Stimulated activated CD4-positive, alpha-beta T cell treated with anti-CD3 and anti-CD28 coated beads, Interleukin-4, amount 100 ng/mL, for 1 hour (primary cell): ENCODE measurements at places on chromosomes 5 and 9.

DNA sequence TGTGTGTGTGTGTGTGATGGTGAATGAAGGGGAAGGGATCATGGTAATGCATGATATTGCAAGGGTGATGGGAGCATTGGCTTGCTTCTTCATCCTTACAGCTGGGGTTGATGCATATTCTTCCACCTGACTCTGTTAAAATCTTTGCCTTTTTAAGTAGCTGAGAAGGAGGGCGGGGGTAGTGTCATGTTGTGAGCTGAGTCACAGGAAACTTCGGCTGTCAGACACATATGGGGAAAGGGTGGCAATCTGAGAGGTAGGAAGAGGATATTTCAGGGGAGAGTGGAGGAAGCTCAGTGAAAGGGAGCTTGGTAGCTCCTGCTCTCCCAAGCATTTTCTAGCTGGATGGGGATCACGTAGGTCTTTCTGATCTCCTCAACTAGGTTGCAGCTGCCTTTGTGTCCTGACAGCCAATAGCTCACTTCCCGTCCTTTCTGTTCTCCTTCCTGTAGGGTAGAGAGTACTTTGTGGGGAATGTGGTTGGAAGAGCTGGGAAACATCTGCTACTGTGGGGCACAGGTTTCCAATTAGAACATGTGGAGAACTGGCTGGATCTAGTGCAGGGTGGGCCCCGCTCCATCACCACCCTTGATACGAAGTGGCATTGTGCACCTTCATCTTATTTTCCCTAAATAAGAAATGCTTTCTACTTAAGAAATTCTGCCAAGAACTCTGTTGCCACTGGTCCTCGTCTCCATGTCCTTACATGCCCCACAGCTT is 18.1 kb upstream of the CLK4 start:
- no peak for DNase-seq

- no peak for DNase-seq
Measured at GRCh38 chr5:10456583-10457420, 15.1 kb downstream of the ROPN1L start.

- no peak for DNase-seq
Measured at GRCh38 chr9:131529597-131530545, 1.2 kb downstream of the UCK1 start.

GRCh38 chr5:93281980-93282772 is 298.8 kb downstream of the NR2F1-AS1 start:
- no peak for DNase-seq

DNA sequence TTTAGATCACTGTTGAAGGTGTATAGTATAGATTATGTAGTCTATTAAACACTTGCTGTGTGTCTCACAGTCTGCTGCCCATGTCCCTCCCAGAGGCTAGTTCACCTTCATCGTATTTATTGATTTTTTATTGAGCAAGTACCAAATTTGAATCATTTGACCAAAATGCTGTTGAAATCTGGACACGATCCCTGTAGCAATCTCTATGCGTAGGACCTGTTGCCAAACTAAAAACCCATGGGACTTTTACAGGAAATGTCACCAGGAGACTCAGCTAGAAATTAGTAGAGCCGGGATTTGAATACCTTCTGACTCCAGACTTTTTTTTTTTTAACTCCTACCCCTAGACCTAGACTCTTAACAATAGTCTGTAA is 17.5 kb downstream of the SLC31A1 start:
- no peak for DNase-seq

DNA sequence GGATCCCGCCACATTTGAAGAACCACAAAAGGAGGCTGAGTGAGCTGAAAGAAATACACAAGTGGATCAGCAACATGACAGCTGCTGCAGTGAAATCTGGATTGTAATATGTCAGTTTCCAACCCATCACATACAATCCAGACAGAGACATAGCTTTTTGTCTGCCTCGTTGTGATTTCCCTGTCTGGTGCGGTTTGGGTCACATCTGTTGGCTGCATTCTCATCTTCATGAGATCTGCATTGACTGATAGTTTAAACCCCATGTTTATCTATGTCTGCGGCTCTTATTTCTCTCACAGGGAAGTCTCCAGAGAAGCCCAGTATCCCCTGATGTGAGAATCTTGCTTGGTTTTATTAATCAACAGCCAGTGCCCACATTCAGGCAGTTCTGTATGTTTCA is 403.1 kb upstream of the ZNF608 start:
- DNase-seq = no peak

DNA sequence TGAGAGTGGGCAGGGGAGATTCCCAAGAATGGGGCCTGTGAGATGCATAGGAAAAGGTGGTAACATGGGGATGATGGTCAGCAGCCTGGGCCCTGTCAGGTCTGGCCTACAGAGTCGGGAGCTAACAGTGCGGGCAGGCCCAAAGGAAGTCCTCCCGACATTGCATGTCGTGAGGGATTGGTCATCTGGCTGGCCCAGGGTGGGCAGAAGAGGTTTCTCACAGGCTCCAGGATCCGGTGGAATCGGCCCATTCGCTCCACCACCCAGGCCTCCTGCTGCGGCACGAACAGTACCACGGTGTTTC is 514 bp downstream of the STOML2 start:
- no peak for DNase-seq

- DNase-seq = no peak
Measured at GRCh38 chr5:73135429-73136054, 15.2 kb downstream of the TMEM171 start.

GRCh38 chr5:15285901-15286583 is 213.9 kb upstream of the FBXL7 start:
- no peak for DNase-seq

GRCh38 chr5:71623221-71623794 is 36.2 kb downstream of the MCCC2 start:
- DNase-seq = no peak

DNA sequence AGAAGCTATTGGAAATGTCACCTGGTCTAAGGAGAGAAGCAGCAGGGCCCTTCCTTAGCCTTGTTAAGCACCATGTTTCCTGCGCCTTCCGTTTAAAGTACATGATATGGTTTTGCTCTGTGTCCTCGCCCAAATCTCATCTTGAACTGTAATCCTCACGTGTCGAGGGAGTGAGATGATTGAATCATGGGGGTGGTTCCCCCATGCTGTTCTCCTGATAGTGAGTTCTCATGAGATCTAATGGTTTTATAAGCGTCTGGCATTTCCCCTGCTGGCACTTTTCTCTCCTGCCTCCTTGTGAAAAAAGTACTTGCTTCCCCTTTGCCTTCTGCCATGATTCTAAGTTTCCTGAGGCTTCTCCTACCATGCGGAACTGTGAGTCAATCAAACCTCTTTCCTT is 49.7 kb downstream of the PRDM6 start:
- no peak for DNase-seq

DNA sequence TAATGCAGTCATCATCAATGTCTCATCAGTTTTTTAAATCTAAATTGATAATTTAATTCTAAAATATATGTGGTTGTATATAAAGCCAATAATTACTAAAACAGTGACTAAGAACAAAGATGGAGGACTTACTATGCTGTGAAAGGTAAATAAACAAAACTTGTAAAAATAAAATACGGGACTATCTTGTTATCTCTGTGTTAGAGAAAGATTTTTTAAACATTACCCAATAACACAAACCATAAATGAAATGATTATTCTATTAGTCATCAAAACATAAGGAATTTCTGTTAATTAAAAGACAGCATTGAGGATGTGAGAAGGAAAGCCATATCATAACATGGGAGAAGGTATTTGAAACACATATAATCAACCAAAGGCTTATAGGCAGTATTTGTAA is 226.2 kb upstream of the SMC2 start:
- no peak for DNase-seq

DNA sequence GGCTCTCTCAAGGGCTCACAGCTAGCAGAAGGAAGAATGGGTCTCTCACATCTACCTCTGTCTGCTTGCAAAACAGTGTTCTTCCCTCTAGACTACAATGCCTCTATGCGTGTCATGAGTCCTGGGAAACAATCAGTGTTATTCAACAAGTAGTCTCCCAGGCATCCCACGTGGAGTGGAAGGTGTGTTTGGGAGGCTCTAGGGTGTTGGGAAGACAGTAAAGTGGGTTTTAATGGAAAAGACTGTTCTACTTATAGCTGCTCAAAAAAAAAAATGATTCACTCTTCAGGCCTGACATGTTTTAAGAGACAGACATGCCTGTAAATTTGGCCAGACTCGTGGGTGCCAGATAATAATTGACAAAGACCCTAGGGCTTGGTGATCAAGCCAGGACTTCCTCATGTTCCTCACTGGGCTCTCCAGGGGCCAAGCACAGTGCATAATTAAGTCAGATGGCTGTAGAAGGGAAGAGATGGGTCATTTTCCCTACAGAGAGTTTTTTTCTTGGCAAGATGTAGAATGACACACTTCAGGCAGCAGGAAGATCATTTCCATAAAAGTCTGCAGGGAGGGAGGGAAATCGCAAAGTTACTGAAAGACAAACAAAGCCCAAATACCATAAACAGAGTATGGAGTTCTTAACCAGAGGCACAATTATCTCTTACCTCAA is 246.4 kb downstream of the ACTL7B start:
- DNase-seq = no peak

DNA sequence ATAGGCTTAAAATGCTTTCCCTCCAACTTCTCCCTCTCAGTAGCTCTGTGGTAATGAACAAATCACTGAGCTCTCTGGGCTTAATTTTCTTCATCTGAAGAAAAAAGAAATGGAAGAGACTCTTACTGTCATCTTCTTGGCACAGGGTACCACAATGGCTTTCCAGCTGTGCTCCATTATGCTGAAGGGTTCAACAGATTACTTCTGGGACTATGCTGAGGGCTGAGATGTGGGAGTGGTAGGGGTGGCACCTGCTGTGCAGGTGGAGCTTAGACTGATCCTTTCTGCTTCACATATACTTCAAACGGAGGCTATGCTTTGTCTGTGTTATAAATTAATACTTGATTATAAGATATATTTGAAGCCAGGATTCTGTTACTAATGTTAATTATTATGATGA is 840.2 kb upstream of the C9orf72 start:
- no peak for DNase-seq

DNA sequence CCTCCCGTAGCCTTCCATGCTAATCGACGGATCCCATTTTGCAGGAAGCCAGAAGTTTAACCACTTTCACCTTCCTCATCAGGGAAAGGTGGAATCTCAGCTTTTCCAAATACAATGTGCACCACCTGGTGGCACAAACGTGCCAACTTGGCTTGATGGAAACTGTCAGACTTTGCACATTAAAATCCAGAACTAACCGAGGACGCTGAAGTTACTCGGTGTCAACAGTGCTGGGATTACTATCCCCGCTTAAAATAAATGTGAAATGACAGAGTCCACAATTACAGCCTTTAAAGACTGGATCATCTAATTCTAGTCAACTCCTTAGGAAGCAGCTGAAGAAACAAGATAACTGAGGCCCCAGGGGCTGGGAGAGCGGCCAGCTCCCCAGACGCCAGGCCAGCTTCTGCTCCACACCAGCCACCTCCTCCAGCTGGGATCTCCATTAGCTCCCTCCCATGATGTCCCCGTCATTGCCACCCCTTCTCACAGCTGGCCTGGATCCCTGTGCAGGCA is 50.1 kb upstream of the RETREG1 start:
- peak; percentile 22 for DNase-seq

DNA sequence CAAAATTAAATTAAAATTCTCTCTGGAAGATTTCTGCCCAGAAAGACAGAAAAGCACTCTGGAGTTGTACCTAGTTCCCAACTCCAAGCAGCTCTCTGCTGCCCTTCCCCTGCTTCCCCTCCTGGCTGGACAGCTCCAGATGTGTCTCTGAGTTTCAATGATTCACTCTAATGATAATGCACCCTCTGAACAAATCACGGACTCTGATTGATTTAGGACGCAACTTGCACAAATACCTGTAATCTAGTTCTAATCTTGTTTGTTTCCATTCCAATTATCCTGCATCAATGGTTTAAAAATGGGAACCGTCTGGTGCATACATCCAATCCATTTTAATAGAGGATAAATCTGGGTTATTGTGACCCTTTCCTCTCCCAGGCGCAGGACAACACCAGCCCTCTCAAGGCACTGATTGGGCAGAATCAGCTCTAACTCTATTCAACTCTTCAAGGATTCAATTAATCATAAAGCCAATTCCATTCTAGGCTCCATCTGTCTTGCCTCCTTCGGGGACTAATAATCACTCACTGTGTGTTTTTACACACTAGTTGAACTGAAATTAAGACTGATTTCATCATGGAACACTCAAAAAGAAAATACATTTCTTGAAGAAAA is 111.2 kb upstream of the LRRTM2 start:
- no peak for DNase-seq

DNA sequence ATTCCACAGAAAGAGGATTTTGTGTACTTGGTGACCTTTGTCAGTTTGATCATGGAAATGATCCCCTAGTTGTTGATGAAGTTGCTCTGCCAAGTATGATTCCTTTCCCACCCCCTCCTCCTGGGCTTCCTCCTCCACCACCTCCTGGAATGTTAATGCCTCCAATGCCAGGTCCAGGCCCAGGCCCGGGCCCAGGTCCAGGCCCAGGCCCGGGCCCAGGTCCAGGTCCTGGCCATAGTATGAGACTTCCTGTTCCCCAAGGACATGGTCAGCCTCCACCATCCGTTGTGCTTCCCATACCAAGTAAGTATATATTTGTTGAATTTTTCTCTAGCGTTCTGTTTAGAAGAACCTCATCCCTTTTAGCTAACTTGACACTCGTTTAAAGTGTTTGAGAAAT is 30.0 kb downstream of the RBM27 start:
- DNase-seq = no peak

DNA sequence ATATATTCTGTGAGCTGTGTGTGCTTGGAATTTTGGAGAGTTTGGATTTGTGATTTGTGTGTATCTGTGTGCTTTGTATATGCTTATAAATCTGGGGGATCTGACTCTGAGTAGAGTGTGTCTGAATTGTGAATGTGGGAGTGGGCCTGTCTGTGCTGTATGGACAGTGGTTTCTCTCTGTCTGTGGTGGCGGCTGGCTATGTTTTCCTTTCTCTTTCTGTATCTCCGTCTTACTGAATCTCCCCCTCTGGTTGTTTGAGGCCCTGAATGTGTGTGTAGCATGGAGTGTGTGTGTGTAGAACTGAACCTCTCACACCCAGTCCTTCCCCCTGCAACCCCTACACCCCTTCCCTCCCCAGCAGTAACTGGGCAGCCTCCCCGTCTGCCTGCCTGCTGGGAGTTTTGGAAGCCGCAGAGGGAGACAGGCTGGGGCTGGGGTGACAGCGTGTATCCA is 4.7 kb downstream of the CXXC5 start:
- no peak for DNase-seq

DNA sequence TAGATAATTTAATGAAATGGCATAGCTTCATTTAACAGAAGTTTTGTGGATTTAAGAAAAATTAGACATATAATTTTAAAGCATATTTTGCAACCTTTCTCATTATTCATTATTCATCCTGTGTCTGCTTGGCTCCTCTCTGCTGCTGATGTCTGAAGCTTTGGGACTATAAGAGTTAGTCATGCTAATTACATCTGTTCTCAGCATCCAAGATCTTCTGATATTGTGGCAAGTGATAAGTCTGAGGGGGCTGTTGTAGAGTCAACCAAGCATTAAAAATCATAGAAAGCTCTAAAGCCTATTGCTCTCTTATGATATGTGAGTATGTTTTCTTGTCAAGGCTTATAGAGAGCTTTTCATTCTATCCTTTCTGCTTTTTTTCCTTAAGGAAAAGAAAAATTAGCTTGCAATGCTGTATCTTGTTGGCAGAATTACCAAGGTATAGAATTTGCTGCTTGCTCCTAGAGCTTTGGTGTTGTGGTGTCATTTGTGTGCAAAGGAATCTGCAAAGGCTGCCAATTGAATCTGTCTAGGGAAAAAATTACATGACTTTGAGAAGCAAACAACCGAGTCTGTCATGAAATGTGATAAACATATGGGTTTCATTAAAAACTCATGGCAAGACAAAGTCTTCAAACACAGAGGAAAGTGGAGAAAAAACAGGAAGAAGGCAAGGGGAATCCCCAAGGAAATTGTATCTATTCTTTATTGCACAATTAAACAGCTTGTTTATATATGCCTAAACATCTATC is 156.1 kb upstream of the DAB2 start:
- no peak for DNase-seq

- no peak for DNase-seq
Measured at GRCh38 chr5:91469517-91470165, 86.5 kb upstream of the ARRDC3 start.
